ENCODE measurements at places on chromosomes 12 and 14.
A peak's percentile ranks its signal among the peaks of the same experiment; 100 is the strongest.

DNA sequence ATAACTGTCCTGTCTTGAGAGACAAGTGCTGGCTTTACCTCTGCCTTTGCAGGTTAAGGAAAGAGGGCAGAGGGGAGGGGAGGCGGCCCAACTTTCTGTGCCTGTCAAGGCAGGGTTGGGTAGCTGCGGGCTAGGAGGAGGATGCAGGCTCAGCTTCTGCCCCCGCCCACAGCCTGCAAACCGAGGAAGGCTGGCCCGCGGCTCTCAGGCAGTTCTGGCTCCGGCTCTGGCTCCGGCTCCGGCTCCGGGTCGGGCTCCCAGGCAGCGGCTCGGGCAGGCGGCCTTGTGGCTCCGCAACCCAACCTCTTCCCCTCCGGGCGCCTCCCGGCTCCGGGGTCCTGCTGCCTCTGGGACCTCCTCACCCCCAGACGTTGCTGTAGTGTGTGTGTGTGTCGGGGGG lies 92.9 kb downstream of the TMEM30B start:
- no peak for DNase-seq

DNA sequence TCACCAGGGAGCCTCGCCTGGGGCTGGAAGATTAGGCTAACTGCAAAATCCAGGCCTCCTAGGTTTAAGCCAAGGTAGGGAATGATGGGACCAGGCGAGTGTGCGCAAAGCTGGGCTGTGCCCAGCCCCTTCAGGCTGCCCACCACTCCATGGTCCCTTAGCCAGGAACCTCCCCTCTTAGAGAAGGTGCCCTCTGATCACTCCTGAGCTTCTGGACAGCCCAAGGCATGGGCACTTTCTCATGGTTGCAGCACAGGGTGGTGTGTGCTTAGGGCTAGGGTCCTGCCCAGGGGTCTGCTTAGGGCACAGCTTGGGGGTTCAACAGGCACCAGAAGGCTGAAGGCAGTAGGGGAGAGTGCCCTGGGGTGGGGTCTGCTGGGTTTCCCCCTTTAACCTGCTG lies 69.0 kb downstream of the PRIMA1 start:
- DNase-seq, result no peak

- DNase-seq, result no peak
These were observed 148.4 kb downstream of the DPF3 start for GRCh38 chr14:72745546-72745945.

GRCh38 chr12:20350026-20350425 lies 18.3 kb upstream of the PDE3A start:
- DNase-seq, result no peak

DNA sequence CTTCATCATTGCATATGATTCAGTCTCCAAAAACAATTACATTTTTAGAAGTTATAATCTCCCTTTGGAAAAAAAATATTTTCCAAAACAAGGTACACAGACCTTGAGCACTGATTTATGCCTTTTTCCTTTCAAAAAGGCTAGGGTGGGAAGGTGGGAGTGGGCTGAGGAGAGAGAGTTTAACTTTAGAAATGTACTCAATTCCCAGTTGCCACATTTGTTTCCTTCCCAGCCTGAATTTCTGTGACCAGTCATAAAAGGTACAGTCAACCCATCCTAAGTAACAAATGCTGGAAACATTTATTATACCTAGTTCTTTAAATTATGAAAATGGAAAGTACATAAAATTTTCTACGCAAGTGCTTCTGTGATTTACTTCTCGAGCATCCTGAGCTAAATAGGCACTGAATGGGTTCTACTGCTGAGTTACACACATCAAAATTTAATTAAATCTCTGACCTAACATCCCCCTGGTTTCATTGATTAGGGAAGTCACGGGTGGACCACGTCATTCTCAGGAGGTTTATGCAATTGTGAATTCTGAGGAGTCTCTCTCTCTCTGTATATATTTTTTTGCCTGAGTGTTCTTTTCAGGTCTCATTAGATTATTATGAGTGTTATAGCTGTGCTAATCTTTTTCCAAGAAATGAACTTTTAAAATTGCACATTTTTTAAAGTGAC lies 371.8 kb downstream of the BTG1 start:
- DNase-seq, result no peak

GRCh38 chr14:75224561-75224960 lies 48.1 kb upstream of the TMED10 start:
- DNase-seq, result no peak

GRCh38 chr12:94567761-94568160 lies 82.6 kb downstream of the TMCC3 start:
- no peak for DNase-seq

DNA sequence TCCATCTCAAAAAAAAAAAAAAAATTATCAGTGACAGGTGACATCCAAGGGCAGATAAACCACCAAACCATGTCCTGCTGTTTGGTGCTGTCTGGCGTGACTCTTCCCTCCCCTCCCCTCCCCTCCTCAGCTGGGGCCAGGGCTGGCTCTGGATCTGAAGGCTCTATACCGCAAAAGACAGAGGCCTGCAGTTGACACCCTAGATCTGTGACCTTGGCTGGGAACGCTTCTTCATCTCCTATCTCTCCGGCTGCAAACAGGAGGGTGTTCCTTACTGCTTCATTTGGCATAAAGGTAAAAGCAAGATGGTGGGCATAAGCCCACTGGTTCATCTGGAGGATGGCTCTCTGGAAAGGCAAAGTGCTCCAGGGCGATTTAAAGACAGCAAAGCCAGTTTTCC lies 126.8 kb upstream of the PRMT8 start:
- DNase-seq, result no peak

- DNase-seq, result no peak
These were observed 414.0 kb downstream of the SOX5 start for GRCh38 chr12:23535441-23535840.

GRCh38 chr14:99502989-99503421 lies 21.8 kb downstream of the CCNK start:
- no peak for DNase-seq

DNA sequence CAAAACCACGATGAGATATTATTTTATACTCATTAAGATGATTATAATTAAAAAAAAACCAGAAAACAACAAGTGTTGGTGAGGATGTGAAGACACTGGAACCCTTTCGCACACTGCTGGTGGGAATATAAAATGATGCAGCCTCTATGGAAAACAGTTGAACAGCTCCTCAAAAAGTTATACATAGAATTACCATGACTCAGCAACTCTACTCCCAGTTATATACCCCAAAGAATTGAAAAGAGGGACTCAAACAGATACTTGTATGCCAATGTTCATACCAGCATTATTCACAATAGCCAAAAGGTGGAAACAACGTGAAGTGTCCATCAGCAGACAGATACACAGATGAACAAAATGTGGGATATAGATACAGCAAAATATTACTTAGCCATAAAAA lies 53.1 kb downstream of the TAOK3 start:
- DNase-seq, result no peak

DNA sequence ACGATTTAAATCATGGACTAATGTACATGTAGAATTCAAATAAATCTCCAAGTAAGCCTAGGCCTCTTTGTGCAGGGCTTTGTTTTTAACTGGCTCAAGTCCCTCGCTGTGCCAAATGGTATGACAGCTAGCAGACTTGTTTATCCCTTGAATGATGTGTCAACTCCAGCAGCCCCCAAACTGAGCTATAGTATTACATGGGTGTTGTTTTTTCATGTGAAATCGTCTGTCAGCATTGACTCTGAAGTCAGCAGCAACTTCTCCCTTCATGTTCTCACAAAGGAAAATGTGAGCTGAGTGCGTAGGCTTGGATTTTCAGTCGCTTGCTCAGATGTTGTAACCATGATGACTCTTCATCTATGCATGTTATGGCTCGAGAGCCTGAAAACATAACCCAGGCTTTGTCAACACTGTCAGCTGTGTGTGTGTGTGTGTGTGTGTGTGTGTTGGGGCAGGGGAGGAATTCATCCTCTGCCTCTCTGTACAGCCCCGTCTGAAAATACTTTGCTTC lies 73.3 kb downstream of the PTHLH start:
- DNase-seq, result peak; percentile 8

DNA sequence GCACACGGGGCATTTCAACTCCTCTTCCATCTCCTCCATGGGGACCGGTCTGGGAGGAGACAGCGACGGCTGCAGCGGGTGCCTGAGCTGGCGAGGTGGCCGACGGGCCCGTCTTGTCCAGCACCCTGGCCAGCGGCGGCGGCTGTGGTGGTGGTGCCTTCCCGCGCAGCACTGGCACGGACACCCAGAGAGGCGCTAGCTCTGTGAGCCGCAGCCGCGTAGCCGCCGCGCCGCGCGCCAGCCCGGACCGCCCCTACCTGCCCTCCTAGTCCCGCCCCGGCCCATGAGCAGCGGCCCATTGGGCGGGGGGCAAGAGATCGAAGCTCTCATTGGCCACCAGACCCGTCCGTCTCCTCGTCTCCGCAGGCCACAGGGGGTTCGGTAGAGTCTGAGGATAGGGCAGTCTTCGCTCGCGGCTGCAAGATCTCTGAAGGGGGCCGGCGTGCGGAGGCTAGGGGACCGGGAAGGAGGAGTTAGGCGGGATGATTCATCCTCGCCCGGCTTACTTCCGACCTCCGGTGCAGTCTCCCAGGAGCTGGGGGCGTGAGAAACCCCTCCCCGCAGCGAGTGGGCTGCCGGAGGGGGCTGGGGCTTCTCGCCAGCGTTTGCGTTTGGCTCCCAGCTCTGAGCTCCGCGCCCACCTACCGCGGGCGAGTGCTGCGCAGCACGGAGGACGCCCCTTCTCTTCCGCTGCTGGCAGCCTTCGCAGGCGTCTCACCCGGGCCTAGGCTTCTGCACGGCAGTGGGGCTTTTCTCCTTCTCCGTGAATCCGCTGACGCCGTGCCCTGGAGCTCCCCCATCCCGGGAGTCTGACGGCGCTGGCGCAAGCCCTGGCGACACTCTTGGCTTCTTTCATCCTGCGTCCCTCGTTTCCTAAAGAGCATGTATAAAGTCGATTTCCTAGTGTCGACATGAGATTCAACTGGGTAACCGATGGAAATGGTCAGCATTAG lies at the start of gene TRIM9:
Gene TRIM9, minus strand, starts transcription at position 205 of the 953 bp plus-strand sequence. Its CDS starts 166 bp downstream, at position 39.
- DNase-seq, result peak; percentile 90

- no peak for DNase-seq
These were observed 91.3 kb upstream of the DNM1L start for GRCh38 chr12:32587581-32588495.

GRCh38 chr14:63301891-63302534 lies 16.7 kb downstream of the GPHB5 start:
- DNase-seq, result no peak

DNA sequence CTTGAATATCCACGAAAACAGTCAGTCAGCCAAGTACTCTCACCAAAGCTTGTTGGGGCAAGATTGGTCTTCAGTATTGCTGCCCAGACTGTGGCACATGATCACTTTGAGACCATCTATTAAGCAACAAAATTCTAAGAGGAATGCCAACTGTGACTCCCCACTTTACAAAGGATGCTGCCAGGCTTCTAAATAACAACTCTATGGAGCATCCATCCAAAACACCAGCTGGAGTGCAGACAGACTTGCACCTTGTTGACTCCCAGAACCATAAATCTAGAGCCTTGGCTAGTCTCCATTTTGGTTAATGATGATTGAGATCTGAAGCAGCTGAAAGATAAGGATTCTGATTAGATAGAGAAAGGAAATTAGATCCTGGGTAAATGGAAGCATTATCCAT lies 132.8 kb downstream of the DIO2 start:
- no peak for DNase-seq

- DNase-seq, result peak; percentile 62
These were observed 2.4 kb upstream of the NAB2 start for GRCh38 chr12:57086493-57087009.

DNA sequence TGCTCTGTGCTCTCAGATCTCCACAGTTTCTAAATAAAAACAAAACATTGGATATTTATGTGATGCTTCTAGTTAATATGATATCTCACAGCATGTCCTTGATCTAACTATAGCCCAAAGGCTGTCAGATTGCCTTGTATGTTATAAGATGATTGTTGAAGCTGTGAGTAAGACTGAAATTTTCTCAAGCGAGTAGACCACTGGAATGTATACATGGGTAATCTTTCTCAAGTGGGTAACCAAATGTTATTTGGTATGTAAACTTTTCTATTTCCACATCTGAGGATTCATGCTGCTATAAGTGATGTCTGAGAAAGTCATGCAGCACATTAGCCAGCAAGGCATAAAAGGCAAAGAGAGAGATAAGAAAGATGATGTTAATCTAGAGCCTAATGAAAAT lies 886.7 kb downstream of the NRXN3 start:
- DNase-seq, result no peak

- no peak for DNase-seq
These were observed 282.7 kb downstream of the AKAP6 start for GRCh38 chr14:32611752-32612151.

GRCh38 chr12:110339184-110339952 lies 58.3 kb downstream of the ATP2A2 start:
- DNase-seq, result no peak

- DNase-seq, result no peak
These were observed 7.2 kb downstream of the SH2B3 start for GRCh38 chr12:111412830-111413441.

DNA sequence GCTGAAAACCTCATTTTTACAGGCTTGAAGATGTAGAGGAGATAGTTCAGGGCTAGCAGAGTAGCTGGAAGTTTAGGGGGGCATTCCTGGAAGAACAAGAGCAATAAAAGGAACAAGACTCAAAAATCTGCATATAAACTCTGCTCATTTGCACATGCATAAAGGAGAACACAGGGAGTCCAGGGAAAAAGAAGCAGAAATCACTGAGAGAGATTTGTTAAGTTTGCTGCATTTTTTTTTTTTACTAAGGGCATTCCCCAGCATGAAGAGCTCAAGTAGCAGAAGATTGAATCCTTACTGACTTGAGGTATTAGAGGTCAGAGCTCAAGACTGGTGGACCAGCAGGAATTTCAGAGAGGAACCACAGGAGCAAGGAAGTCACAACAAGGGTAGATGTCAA lies 28.2 kb upstream of the BCL11B start:
- DNase-seq, result no peak

DNA sequence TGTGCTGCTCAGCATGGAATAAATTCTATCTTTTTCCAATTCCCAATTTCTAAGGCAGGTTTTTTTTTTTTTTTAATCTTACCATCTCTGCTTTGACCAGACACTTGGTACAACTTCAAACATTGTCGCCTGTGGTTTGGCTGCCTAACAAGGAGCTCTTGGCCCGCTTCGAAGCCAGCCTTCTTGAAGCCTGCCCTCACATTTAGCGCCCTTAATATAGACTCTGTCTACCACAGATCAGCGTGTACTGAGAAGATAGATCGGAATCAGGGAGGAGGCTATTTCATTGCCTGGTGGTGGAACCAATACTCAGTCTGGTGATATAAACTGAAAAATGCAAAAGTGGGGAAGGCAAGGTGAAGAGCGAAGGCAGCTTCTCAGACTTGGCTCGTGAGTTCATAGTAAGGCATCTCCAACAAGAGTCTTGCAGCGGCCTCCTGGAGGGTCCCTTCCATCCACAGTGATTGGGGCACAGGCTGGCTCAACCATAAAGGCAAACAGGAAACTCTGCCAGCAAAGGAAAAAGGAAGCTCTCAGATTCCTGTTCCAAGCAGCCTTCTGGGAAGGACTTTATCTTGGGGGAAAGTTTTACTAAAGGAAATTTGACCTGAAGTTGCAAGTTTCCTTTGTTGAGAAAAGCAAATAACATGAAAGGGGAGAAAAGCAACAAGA lies 103.2 kb upstream of the BCL2L14 start:
- DNase-seq, result no peak

DNA sequence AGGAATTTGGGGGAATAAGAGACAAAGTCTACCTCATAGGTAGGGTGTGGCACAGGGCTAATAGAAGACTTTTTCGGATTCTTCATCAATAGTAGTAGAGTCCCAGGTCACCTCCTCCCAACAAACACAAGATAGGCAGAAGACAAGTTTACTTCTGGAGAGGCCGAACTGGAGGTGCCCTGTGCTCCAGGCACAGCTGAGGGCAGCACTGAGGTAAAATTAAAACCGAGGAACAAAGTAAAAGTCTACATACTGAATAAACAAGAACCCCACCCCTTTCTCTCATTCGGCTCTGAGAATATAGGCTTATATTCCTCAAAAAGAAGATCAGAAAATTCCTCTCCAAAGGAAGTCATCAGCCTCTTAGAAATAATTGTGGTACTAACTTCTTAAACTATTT lies 161.5 kb downstream of the SEC23A start:
- no peak for DNase-seq
